ENCODE measurements at places on chromosomes 3 and 15. TPM values are rescaled to one million over a fixed set of nuclear protein-coding genes. Genes with fewer than 3 reads are reported as not detected.

SLC22A13 gene
- total RNA-seq = 0.44 TPM

GNB5 gene
- total RNA-seq = 26.0 TPM

FGF12 gene
- total RNA-seq = 10.9 TPM

C3orf62 gene
- total RNA-seq = 12.4 TPM

CD86 gene
- total RNA-seq = not detected

MRPL46 gene
- 25.7 TPM for total RNA-seq

LRRN1 gene
- 0.65 TPM for total RNA-seq

BRPF1 gene
- 15.9 TPM for total RNA-seq

ABHD5 gene
- 19.9 TPM for total RNA-seq

HYAL2 gene
- 29.6 TPM for total RNA-seq

SAXO2 gene
- total RNA-seq = 2.7 TPM

TADA3 gene
- 99.1 TPM for total RNA-seq

ZMYND10 gene
- total RNA-seq = 8.7 TPM

RBP2 gene
- total RNA-seq = not detected

ZKSCAN7 gene
- 0.83 TPM for total RNA-seq

KIF15 gene
- total RNA-seq = 25.8 TPM

UBAP1L gene
- total RNA-seq = 3.1 TPM

BNC1 gene
- total RNA-seq = 0.83 TPM

ROPN1 gene
- not detected for total RNA-seq

STAB1 gene
- 0.04 TPM for total RNA-seq

CPN2 gene
- total RNA-seq = not detected

GABPB1 gene
- total RNA-seq = 21.7 TPM

NUP210 gene
- total RNA-seq = 72.7 TPM

OR4M2 gene
- not detected for total RNA-seq

SEMA3F gene
- total RNA-seq = 34.0 TPM

TRPC1 gene
- total RNA-seq = 3.8 TPM

SLCO2A1 gene
- 0.70 TPM for total RNA-seq

FAM107A gene
- total RNA-seq = not detected

FBXW12 gene
- not detected for total RNA-seq

UROC1 gene
- not detected for total RNA-seq

GHRL gene
- total RNA-seq = not detected

GATM gene
- total RNA-seq = 10.0 TPM

Measured in PC-9 (cell line).